Neural progenitor cell (in vitro differentiated cells): ENCODE measurements at places on chromosomes 6 and 20. TPM values are rescaled to one million over a fixed set of nuclear protein-coding genes. Genes with fewer than 3 reads are reported as not detected.

SRMS gene
- not detected in 2 replicates for total RNA-seq

MYL9 gene
- 12.4 and 22.9 TPM in 2 replicates for total RNA-seq

GRCh38 chr20:13756551-13756950 lies 28.2 kb downstream of the ESF1 start:
- no peak for DNase-seq

GRCh38 chr6:36224918-36225461 lies 28.4 kb downstream of the BRPF3 start:
- DNase-seq = no peak

DNA sequence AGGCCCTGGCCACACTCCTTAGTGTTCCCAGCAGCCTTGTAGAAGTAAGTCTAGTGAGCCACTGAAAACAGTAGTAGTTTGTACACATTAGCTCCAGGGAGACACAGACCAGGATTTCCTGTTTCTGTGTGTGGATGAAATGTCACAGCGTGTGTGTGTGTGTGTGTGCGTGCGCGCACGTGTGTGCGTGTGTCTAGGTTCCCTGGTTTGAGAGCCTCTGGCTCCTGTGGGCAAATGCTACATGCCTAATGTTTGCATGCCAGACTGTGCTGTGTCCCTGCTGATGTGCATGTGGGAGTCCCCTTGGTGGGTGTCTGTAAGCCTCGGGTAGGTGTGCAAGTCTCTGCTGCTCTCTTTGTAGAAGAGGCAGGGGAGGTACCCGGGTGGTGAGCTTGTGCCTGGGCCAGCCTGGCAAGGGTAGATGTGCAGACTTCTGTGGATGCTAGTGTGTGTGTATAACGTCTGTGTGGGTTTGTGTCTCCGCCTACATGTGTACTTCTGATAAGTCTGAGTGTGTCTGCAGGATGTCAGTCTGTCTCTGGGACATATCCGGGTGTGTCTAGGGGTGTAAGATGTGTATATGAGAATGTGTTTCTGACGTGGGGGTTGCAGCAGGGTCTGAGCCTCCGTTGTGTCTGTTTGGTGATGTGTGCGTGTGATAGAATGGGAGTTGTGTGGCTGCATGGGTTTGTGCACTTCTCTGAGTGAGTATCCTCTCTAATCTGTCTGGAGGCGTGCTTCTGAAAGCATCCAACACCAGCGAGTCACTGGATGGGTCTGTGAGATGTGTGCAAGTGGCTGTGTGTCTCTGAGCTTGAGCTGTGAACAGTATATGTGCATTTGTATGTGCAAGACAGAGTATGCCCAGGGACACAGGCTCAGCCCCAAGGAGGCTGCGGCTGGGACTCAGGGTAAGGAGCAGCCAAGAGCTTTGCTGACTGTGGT lies 19.0 kb upstream of the TLDC2 start:
- DNase-seq = no peak

SLCO4A1 gene
- 0.88 and 3.1 TPM in 2 replicates for total RNA-seq

RBM24 gene
- total RNA-seq = 17.3 and 27.6 TPM in 2 replicates

DNA sequence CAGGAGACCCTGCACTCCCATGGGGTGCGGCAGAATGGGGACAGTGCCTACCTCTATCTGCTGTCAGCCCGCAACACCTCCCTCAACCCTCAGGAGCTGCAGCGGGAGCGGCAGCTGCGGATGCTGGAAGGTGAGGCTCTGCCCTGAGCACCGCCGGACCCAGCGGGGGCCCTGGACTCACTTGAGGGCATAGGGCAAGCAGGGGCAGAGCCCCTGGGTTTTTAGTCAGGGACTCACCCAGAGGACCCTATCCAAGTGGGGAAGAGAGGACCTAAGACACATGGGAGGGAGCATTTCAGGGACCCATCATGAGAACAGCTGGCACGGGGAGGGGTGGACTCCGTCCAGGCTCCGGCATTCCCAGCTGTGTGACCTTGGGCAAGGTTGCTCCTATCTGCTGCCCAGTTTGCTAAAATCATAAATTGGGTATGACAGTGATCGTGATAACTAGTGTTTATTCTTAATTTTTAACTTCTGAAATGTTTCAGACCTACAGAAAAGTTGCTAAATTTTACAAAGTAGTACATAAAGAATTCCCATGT lies 9.8 kb downstream of the RBCK1 start:
- DNase-seq = no peak

POU5F1 gene
- 17.2 and 17.4 TPM in 2 replicates for total RNA-seq

DNA sequence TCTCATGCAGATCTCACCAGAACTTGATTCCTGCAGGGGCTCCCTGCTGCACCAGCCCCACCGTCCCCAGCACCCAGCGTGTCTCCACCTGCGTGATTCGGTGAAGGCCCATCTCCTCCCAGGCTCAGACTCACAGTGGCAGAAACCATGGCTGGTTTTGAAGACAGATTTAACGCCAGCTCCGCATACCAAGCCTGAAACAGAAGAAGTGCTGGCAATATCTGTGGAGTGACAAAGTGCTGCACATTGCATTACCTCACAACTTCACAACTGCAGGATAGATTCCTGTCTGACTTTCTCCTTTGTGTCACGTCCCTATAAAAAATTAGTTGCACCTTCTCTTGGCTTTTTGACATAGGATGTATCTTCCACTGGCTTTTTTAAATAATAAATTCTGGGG lies 120.7 kb downstream of the TTLL2 start:
- no peak for DNase-seq

DNA sequence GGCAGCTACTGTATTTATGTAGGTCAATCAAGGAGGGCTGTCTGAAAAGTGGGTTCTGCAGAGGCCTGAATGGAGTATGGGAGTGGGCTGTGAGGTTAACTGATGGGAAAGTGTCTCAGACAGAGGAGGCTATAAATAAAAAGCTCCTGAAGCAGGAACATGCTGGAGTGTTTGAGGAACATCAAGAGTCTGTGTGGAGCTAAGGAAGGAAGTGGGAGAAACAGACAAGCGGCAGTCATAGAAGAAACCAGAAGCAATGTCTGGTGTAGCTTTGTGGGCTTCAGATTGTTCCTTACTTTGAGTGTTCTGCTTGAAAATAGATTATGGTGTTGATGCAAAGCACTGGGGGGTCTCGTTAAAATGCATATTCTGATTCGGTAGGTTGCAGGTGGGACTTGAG lies 101.5 kb upstream of the OGFRL1 start:
- no peak for DNase-seq

DNA sequence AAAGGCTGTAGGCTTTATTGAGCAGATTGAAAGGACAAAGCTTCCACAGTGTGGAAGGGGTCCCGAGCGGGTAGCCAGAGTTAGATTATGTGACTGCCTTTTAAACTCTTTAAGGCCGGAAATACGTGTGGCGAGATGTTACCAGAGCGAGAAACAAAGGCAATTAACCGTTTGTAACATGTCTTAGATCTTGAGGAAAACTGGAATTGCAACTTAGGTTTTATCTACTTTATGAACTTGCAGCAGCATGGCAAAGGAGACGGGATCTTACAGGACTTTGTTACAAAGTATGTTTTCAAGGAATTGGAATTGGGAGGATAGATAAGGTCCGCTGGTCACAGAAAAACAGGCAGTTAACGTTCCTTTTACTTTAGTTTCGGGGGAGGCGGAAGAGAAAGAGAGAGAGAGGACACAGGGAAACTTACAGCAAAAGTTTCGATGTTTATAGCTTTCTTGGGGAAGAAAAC lies 594.7 kb upstream of the ADGRB3 start:
- peak; percentile 6 for DNase-seq

DNA sequence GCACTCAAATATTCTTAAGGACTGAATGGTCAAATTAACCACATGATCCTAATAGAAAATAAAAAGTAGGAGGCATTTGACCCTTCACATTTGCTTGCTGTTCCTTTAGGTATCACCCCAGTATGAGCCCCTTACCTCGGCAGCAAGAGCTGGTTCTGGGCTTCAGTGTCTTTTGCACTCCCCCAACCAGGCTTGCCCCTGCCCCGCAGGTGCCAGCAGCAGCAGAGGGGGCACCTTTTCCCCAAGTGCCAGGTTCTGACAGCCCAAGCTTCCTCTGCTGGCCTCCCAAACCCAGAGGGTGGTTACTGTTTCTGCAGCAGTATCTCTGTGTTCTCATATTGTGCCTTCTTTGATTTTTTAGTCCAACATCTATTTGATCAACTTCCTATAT lies 23.2 kb downstream of the UBE2V1 start:
- no peak for DNase-seq

DNA sequence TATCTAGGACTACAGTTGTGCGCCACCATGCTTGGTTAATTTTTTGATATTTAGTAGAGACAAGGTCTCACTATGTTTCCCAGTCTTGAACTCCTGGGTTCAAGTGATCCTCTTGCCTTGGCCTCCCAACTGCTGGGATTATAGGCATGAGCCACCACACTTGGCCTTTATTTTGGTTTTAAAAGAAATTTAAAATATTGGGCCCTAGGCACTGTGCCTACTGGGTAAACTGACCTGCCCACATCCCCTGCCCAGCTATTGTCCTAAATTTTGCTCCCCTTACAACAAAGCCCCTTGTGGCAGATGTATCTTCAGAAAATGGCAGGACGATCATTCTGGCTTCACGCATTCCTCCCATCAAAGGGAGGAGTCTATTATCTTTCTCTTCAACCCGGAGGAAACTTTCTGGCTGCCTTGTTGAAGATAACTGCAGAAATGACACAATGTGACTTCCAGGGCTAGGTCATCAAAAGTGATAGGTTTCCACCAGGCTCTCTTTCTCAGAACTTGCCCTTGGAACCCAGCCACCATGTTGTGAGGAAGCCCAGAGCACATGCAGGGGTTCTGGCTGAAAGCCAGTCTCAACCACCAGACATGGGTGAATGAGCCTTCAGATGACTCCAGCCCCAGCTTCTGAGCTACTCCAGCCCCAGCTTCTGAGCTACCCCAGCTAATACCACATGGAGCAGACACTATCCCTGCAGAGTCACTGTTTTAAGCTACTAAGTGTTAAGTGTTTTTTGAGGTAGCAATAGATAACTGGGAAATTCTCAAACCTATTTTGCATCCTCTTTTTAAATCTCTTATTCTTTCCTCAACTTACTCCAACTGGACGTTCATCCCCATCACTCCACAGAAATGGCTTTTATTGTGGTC lies 4.6 kb upstream of the GUCA1B start:
- DNase-seq = no peak

DNA sequence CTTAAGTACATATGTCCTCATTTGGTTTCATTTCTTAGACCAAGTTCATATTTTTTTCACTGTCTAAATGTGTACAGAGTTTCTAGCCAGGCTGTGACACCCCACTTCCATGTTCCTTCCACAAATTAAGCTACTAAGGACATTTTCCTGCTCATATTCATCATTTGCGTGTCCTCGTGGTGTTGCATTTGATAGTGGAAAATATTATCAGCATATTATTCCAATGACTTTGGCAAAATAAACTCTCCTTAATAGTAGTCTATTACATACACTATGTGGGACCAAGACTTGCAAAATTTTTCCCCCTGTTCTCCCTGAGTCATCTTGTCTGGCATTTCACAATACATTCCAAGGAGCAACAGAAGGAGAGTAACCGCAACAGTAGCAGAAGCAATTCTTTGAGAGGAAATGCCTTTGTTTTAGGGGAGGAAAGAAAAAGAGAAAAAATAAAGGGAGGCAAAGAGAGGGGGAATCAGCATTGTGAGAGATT lies 599.2 kb downstream of the COL12A1 start:
- DNase-seq = no peak

GRCh38 chr20:44759595-44759994 lies 13.9 kb downstream of the KCNK15 start:
- DNase-seq = no peak

DNA sequence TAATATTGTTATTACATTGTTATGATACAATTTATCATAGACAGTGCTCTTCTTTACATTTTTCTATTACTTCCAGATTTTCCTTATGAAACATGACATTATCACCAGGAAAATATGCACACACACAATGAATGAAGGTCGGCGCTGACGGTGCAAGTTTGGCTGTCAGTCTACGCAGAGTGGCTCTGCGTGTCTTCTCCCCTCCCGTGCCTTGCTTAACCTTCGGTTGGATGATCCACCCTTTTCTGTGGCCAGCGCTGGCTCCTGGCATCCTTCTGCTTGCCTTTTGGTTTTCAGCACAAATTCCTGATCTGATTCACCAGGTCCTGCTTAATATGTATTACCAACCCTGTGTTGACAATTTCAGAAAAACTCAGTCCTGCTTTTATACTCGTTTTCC lies 157.4 kb downstream of the TSHZ2 start:
- no peak for DNase-seq

TAF8 gene
- total RNA-seq = 38.0 and 43.8 TPM in 2 replicates

DNA sequence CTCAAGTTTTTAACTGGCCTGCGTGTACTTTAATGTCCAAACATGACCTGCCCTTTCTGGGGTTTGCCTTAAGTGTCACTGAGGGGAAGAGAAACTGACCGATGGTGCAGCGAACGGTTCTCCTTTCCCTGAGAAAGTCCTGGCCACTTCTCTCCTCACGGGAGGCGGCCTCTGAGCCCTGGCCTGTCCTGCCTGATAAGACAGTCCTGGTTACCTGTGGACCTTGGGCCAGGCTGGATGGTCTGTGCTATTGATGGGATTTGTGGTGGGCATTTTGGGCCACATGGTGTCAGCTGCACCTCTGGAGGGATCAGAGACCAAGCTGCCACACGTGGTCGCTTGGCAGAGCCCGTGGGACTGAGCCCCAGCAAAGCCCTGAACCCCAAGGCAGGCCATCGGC lies 11.6 kb upstream of the NTSR1 start:
- no peak for DNase-seq

DNA sequence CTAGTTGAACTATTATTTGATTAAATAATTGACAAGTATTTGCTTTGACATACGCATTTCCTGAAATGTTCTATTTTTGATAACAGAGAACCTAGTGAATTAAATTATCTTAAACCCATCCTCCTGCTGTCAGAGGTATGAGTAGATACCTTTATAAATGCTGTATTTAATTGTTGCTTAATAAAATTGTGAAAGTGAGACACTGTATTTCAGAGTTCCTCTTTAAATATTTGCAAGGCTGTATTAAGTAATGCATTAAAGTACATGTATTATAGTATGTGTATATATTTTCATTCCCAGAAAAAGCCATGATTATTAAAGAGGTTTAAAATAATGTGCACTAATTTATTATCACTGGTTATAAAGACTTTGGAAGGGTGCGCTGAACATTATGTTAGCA lies 483.8 kb downstream of the TFAP2B start:
- no peak for DNase-seq

DNA sequence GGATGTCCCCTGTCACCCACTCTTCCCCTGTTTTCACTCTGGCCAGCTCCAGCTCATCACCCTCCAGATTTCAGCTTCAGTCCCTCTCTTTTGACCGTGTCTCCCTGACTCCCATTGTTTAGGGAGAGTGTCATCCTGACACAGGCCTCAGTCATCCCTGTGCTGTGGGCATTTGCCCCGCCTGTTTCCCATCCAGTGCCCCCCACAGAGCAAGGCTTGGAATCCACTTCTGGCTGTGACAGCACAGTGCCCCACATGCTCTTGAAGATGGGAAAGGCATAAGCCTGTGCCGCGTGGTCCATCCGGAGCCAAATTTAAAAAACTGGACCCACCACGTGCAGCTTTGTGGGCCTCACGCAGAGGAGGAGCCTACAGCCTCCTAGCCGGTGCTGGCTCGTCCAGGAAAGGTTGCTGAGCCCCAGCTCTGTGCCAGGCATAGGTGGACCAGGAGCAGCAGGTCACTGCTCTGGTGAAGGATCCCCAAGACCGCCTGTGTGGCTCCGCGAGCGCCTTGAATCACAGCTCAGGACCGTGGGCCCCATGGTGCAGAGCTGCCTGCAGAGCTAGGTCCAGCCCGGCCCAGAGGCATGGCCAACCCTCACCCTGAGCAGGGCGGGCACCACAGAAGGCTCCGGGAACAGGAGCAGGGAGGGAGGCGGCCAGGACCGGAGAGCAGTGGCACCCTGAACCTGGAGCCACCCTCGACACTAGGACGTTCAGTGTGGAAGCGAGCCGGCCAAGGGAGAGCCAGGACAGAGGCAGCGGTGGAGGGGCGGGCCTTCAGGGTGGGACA lies 172.8 kb downstream of the CDH4 start:
- no peak for DNase-seq

GRCh38 chr20:25444556-25444955 lies 37.1 kb downstream of the GINS1 start:
- DNase-seq = no peak

HLA-DOB gene
- 2.6 TPM in 1 of 2 replicates, not detected in the other for total RNA-seq
